ENCODE measurements at places on chromosomes 6 and 20. TPM values are rescaled to one million over a fixed set of nuclear protein-coding genes. Genes with fewer than 3 reads are reported as not detected.

SLC32A1 gene
- not detected for total RNA-seq

ZC2HC1B gene
- total RNA-seq, result not detected

SLC13A3 gene
- not detected for total RNA-seq

SYNCRIP gene
- total RNA-seq, result 64.0 TPM

DNA sequence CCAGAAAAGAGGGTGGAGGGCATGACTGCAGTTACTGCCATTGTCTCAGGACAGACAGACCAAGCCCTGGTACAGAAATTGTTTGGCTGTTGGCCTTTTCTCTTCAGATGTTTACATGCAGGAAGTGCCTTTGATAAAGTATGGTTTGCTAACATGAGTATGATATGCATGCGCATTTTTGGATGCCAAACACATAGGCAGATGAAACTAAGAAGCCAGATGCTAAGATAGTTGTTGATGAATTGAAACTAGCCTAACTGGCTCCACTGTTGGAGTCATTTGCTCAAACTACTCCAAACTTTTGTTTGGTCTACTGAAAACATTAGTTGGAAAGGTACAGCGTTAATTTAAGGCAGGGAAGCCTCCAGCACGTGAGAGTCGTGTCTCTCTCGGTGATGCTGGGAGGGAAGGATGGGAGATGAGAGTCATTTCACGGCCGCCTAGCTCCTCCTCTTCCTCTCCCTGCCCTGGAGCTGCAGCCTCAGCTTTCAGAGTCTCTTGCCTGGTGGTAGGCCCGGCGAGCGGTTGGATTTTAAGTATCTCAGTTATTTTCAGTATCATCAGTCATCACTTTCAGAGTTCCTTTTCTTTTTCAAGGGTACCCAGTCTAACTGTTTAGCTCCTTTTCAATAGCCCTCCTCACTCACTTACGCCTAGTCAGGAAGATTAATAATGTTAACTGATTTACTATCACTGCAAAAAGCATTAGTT is 29.7 kb downstream of the RREB1 start:
- DNase-seq, result peak; percentile 78

GRCh38 chr6:169173532-169174268 is 79.9 kb downstream of the THBS2 start:
- DNase-seq, result no peak

GRCh38 chr20:45049904-45050471 is 50.9 kb downstream of the KCNS1 start:
- DNase-seq, result no peak

- no peak for DNase-seq
Measured at GRCh38 chr6:44730771-44731391, 343.4 kb downstream of the CDC5L start.

DNA sequence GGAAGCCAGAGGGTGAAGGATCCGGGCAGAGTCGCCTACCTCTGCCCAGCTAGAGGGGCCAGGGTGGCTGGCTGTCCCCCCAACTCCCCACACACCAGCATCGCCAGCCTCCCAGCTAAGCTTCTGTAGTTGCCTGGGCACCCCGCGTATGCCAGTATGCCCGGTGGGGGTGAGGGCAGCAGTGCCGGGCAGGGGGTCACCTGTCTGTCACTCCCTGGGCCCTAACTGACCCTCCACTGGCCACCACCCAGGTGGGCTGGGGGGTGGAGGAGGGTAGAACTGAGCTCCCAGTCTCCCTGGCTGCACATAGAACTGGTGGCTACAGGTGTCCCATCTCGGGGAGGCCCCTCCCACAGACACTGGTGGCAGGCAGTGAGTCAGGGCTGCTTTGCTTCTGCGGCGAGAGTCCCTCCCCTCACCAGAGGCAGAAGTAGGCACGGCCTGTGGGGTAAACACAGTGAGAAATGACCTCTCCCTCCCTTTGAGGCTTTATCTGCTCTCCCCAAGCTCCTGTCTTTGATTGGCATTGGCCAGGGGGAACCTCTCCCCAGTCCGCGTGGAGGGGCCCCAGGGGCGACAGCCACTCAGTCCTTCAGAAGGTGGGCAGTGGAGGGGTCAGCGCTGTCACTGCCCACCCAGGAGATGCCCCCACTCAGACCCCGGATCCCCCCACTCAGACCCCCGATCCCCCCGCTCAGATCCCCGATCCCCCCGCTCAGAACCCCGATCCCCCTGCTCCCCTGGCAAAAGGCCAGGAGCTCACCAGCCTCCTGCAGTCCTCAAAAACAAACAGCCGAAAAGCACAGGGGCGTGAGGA is 2.5 kb downstream of the NTSR1 start:
- no peak for DNase-seq

GRCh38 chr6:37078814-37079213 is 73.4 kb downstream of the FGD2 start:
- no peak for DNase-seq

DNA sequence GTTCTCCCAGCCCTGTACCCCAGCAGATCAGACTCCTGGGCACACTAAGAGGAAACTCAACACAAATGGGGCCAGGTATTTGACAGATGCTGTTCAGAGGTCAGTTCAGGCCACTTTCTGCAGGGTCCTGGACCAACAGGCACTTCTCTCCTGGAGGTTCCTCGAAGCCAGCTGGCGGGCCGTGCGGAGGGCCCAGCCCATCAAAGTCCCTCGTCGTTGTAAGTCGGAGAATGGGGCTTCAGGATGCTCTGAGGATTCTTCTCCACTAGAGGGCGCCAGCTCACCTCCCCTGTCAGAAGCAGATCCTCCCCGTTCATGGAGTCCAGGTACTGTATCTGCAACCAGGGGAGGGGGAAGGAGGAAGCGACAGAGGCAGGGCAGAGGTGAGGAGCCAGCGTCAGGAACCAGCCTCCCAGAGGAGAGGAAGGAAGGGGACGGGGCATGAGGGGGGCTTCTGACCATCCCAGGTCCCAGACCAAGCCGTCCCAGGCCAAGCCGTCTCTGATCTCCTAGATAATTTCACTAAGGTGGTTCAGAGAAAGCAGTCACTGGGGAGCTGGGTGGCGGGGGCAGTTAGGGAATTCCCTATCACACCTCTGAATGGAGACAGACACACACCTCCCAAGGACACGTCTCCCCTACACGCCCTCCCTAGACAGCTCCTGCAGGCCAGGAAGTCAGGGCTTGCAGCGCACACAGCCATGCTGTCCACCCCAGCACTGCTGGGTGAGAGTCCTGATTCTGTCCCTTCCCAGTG is 11.7 kb upstream of the FAM83C start:
- peak; percentile 87 for DNase-seq

- DNase-seq, result no peak
Measured at GRCh38 chr6:49576618-49577017, 26.1 kb downstream of the C6orf141 start.

Measured in CD8-positive, alpha-beta T cell (primary cell).